ENCODE measurements at places on chromosomes 5 and 9.
A peak's percentile ranks its signal among the peaks of the same experiment; 100 is the strongest.

DNA sequence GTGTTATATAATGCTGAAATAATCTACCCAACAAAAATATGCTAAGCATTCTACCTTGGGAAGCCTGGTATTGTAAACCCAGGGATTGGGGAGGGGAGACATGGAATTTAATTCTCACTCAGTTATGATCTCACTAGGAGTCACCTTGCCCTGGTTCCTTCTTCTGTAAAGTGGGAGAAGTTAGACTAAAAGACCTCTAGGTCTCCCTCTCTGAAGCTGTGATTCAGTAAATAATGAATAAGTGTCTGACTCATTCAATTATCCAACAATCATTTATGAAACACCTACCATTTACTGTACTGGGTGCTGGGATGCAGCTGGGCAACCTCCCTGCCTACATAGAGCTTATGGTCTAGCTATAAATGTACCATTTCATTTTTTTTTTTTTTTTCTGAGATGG, 20.2 kb upstream of the SPARC start:
- DNase-seq = peak; percentile 85

DNA sequence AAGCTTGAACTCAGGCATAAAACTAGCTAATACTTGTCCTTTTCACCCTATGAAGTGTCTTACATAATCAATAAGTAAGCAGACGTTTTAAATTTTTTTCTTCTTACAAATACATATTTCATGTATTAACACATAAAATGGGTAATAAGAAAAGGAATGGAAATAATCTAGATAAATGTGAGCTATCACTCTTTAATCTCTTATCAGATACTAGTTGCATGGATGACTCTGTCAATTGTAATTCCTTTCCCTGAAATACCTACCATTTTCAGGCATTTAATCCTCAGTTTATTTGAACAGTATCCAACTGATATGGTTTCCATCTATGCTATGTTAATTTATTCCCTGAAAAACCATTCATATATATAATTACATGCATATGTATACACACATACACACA, 166.0 kb upstream of the RGS7BP start:
- no peak for DNase-seq

DNA sequence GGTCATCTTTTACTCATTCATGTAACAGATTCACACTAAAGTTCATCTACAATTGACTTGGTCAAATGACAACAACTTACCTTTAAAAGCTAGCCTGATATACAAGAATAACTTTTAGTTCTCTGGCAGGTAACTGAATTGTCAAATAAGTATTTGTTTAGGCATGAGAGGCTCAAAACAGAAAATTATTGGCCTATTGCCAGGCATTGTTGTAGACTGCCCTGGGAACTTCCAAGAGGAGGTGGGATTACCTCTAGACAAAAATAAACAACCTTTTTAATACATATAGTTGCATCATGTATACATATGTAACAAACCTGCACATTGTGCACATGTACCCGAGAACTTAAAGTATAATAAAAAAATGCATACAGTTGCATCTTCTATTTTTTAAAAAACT, 18.2 kb upstream of the SLCO4C1 start:
- DNase-seq = no peak

DNA sequence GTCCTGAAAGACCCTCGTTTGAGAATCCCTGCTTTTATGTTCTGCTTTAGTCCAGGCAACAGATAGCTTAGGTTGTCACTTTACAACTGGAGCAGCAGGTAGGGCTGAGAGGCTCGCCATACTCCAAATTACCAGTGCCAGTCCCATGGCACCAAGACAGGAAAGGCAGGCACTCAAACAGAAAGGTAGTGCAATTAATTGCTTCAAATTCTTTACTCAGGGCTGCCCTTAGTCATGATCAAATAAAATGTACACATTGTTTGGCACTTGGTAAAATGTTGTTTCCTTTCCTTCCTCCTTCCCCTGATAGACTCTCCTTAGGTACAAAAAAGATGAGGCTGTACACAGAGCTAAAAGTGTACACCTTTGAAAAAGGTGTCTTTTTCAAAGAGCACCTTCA, 115.8 kb upstream of the CCDC152 start:
- no peak for DNase-seq

DNA sequence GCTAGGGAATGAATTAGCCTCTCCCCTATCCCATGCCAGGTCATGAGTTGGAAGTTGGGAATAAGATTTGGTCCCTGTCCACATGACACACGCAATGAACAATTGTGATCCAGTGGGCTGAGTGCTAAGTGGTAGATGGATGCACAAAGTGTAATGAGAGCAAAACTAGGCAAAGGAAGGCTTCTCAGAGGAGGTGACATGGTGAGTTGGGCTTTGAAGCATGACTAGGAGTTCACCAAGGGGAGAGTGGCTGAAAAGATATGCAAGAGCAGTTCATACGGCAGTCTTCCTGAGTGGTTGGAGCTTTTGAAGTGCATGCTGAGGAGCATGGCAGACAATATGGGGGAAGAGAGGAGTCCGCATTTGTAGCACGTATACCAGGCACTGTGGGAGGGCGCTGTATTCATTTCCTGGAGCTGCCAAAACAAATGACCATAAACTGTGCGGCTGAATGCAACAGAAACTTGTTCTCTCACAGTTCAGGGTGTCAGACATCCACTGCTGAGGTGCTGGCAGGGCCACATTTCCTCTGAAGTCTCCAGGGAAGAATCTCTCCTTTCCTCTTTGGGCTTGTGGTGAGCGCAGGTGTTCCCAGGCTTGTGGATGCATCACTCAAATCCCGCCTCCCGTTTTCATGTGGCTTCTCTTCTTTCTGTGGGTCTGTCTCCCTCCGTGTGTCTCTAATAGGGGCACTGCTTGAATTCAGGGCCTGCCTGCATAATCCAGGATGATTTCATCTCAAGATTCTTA, 49.5 kb downstream of the NSG2 start:
- no peak for DNase-seq

- DNase-seq = no peak
Observed at GRCh38 chr5:45279109-45279508, 417.1 kb downstream of the HCN1 start.

GRCh38 chr5:179146277-179146676, 86.1 kb downstream of the ZNF354C start:
- peak; percentile 9 for DNase-seq

Data from M059J (cell line).